D341Med (cell line): ENCODE measurements at places on chromosomes 1 and 21.

- DNase-seq, result no peak
Observed at GRCh38 chr1:30889511-30889910, 19.0 kb downstream of the SDC3 start.

DNA sequence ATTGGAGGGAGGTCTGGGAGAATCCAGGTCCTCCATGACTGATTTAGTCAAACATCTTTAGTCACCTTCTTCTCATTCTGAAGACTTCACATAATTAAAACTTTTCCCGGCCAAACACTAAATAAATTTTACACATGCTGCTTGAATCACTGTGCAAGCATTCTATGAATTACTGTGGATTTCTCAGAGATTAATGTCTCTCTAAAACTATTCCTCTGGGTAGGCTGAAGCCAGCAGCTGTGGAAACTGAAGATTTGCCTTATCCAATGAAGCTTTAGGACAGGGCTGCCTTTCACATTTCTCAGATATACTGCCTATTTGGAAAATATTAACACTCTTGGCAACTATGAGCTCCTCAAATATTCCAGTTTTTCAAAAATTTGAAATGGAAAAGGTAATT, 61.7 kb downstream of the JMJD4 start:
- DNase-seq, result no peak

DNA sequence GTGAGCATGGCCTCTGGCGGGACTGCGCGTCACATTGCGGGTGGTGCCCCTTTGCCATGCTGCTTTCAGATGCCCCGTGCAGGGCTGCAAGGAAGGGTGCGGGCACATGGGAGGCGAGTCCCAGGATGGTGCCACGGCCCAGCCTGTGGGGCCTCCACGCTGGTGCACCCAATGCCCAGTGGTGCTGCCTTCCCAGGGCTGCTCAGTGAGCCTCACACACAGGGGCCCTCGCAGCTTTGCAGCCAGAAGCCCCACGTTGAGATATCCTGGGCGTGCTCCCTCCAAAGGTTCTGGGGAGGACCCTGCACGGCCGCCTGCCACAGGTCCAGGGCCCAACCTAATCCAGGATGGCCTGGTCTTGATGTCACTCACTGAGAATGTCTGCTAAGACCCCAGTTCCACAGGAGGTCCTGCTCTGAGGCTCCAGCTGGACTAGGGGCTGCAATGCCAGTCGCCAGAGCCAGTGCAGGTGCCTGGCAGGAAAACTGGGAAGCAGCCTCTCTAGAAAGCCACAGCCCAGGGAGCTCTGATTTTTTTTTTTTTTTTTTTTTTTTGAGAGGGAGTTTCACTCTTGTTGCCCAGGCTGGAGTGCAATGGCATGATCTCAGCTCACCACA, 34.1 kb upstream of the PRSS38 start:
- peak; percentile 27 for DNase-seq

GRCh38 chr1:232793944-232794343, 11.3 kb upstream of the MAP10 start:
- no peak for DNase-seq
